PC-3 (cell line): ENCODE measurements at places on chromosomes 13 and 19. TPM values are rescaled to one million over a fixed set of nuclear protein-coding genes. Genes with fewer than 3 reads are reported as not detected.

The ZNF211 gene
- total RNA-seq = 9.6 and 10.1 TPM in 2 replicates

The KLK4 gene
- not detected in 2 replicates for total RNA-seq

DNA sequence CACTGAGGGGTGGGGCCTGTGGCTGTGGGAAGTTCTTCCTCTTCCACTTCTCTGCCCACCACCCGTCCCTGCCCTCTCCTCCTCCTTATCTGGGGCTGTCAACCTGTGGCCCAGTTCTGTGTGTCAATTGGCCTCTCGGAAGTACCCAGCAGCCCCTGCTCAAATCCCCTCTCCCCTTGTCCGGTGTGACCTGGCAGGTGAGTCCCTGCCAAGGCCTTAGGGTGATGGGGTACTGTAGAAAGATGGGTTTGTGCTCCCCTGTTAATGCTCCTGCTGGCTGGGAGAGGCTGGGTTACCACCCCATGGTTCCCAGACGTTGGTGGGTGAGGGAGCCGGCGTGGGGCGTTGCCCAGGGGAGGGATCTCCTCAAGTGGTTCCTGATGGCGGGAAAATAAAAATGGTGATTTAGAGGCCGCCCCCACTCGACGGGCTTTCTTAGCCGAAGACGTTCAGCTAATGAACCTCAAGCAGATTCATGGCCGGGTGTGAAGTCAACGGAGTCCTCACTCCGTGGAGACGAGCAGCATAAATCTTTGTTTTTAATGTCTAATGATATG is 141.2 kb downstream of the URI1 start:
- H3K4me3 ChIP-seq = no peak overlapping the region
- no peaks in the 10 kb centered on the region for H3K4me1 ChIP-seq
- no peaks in the 10 kb centered on the region for H3K36me3 ChIP-seq

DNA sequence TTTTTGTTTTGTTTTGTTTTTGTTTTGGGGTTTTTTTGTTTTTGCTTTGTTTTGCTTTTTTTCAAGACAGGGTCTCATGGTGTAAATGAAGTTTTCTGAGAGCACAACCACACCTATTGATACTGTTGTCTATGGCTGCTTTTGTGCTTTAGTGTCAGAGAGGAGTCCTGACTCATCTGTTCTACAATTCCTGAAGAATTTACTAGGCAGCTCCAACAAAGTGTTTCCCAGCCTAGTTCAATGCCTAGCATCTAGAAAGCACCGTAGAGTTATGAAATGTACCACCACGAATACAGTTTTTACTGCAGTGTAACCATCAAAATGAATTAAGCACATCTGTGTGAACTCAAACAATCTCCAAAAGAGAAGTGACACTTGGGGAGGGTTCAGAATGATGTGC is 21.2 kb downstream of the SAFB start:
- H3K4me1 ChIP-seq = no peaks in the 10 kb centered on the region
- DNase-seq = no peak
- no peaks in the 10 kb centered on the region for H3K27me3 ChIP-seq
- H3K4me3 ChIP-seq = no peak overlapping the region

The ZNF563 gene
- total RNA-seq = 1.1 and 2.1 TPM in 2 replicates

GRCh38 chr13:46598820-46599180 is 45.8 kb downstream of the LRCH1 start:
- H3K27ac ChIP-seq = no peak overlapping the region
- H3K4me1 ChIP-seq = peaks cover 24% of the 10 kb centered on the region
- no peaks in the 10 kb centered on the region for H3K27me3 ChIP-seq
- DNase-seq = no peak
- no peak overlapping the region for H3K4me3 ChIP-seq

The CGB3 gene
- not detected in 2 replicates for total RNA-seq

GRCh38 chr13:45206340-45206739 is 5.5 kb upstream of the KCTD4 start:
- peaks cover 35% of the 10 kb centered on the region for H3K36me3 ChIP-seq
- H3K27ac ChIP-seq = peak overlapping the region; percentile 80
- no peaks in the 10 kb centered on the region for H3K27me3 ChIP-seq
- peaks cover 50% of the 10 kb centered on the region for H3K4me1 ChIP-seq
- no peak overlapping the region for H3K4me3 ChIP-seq
